ENCODE measurements at places on chromosomes 6 and 20.

GRCh38 chr6:36743538-36744303, 46.1 kb downstream of the RAB44 start:
- no peak for DNase-seq

GRCh38 chr20:41478026-41478425, 111.4 kb upstream of the EMILIN3 start:
- DNase-seq, result no peak

DNA sequence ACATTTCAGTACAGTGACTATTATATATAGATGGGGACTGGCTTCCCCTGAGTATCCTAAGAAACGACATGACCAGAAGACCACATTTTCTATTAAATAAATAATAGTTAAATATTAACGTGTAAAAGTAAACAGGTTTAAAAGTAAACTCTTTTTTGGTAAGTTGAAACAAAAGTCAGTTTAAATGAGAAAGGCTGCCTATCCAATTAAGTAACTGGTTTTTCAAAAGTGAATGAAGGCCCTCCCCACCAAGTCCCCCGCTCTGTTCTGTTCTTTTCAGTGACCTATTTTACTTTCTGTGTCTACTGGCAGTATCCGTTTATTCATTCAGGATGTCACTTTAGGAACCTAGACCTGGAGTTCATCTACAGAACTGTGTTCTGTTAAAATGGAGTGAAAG, 32.0 kb downstream of the QKI start:
- no peak for DNase-seq

DNA sequence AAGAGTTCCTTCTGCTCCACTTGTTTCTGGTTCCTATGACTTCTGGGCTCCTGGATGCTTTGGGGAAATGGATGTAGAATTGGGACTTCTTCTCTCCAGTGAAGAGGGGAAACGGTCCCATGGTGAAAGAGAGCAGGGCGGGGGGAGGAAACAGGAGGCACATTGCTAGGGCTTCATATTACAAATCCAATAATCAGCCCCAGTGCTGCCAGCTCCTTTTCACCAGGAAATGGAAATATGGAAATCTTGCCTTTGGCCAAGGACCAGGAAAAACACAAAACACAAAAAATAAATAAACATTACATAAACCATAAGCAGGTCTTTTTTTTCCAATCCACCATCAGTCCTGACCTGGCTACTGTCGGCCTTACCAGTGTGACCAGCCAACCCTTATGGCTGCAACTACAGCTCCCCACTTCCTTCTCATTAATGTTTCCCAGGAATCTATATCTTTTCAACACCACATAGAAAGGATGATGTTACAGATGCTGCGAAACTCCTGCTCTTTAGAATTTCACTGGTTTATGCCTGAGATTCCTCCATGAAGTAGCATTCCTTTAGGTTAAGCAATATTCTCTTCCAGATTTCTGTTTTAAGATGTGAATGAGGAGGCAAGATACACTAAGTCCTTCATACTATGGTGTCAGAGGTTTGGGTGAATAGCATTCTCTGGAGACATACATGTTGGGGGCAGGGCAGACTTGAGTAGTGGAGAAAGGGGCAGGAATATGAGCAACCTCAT, 2.0 kb downstream of the PI3 start:
- DNase-seq, result no peak

- no peak for DNase-seq
These were observed 1047.9 kb upstream of the MAP3K7 start for GRCh38 chr6:91634791-91635190.

DNA sequence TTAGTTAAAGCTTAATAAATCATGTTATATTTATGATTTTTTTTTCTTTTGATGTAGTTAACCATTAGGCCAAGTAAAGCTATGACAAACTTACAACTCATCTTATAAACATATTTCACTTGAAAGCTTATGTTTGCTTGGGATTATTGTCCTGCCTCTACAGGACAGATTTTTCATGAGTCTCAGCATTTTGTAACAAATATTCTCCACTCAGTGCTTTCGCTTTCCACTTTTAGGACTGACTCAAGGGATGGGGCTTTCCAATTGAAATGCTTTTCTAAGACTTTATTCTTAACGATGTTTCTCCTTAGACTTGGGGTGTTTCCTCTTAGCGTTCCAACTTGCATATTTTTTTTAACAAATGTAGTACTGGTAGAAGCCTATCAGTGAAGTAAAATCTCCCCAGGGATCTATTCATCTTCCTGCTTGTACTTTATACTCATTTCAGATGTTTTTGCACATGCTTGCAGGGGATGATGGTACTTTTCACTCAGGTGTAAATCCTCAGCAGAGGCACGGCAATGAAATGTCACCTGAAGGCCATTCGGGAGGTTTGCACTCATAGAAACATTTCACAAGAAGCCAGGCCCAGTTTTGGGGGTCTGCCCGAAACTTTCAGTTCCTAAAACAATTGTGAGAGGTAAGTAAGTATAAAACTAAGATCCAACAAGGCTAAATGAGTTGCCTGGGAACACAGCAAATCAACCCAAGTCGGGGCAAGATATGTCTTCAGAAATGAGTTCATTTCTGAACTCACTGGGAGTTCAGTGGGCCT, 298.1 kb upstream of the FOXQ1 start:
- DNase-seq, result no peak

GRCh38 chr20:35347011-35347410, 54.8 kb upstream of the FAM83C start:
- no peak for DNase-seq

DNA sequence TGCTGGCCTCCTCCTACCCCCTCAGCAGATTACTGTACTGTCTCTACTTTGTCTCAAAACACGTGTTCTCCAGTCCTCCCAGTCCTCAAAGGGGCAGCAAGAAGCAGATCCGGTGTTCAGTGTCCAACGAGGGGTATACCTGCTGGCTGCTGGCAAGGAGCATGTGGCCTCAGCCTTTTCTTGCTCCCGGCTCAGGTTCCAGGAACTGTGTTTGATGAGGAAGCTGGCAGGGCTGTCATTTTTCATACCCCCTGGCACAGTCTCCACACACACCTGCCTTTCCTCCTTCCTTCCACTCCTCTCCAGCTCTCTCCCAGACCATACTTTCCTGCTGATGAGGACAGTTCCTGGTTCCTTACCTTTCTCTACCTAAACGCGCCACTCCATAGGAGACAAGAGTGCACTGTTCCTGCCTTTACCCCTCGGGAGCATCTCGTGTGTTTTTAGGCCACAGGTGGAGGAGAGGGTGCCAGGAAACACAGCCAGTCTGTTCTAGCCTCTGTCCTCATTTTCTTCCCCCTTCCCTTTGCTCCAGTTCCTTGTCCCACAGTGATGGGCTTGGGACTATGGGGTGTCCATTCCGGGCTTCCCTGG, 77.2 kb downstream of the SSR1 start:
- no peak for DNase-seq

DNA sequence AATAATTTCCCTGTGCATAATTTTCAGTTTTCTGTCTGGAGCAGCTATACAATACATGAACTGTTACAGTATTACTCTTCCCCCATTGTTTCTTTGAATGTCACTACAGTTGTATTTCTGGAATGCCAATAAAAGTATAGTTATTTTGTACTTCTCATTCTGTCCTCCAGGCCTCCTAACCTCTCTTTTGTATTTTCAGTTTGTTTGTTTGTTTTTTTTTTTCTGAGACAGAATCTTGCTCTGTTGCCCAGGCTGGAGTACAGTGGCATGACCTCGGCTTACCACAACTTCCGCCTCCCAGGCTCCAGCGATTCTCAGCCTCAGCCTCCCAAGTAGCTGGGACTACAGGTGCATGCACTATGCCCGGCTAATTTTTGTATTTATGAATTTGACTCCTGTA, 16.8 kb upstream of the ARID1B start:
- DNase-seq, result no peak
